ENCODE measurements at places on chromosomes 2 and 18. TPM values are rescaled to one million over a fixed set of nuclear protein-coding genes. Genes with fewer than 3 reads are reported as not detected.

Gene MTLN
- 55.0 TPM for total RNA-seq

- no peak for DNase-seq
These were observed 254.8 kb downstream of the SATB2 start for GRCh38 chr2:199202964-199203363.

DNA sequence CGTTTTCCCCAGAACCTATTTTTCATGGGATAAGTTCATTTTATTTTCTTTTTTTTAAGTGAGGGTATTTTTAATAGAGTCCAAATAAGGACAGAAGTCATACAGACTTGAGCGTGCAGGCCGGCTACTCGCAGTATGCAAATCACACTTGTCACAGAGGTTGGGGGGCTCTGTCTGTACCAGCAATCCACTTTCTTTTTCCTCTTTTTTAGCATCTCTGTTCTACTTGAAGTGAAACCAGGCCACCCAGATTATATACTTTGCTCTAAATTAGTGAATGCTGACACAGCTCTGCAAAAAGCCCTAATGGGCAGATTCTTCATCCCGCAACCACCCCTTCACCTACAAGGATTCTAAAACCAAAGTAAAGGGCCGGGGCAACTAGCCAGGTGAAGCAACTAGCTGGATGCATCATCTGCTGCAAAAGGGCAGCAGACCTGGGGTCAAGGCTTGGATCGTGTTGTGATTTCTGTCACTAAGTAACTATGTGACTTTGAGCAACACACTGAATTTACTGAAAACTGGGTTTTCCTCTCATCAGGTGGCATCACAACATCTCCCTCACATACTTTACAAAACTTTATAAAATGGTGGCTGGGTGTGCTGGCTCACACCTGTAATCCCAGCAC lies 18.4 kb downstream of the KDSR start:
- DNase-seq = no peak

GRCh38 chr2:64975232-64975821 lies 13.9 kb upstream of the SLC1A4 start:
- DNase-seq = no peak

Gene SERPINB11
- total RNA-seq = not detected

- no peak for DNase-seq
These were observed 9.3 kb downstream of the CD8A start for GRCh38 chr2:86781363-86781762.

Gene MAP3K19
- total RNA-seq = not detected

Gene LTBP1
- 41.9 TPM for total RNA-seq

DNA sequence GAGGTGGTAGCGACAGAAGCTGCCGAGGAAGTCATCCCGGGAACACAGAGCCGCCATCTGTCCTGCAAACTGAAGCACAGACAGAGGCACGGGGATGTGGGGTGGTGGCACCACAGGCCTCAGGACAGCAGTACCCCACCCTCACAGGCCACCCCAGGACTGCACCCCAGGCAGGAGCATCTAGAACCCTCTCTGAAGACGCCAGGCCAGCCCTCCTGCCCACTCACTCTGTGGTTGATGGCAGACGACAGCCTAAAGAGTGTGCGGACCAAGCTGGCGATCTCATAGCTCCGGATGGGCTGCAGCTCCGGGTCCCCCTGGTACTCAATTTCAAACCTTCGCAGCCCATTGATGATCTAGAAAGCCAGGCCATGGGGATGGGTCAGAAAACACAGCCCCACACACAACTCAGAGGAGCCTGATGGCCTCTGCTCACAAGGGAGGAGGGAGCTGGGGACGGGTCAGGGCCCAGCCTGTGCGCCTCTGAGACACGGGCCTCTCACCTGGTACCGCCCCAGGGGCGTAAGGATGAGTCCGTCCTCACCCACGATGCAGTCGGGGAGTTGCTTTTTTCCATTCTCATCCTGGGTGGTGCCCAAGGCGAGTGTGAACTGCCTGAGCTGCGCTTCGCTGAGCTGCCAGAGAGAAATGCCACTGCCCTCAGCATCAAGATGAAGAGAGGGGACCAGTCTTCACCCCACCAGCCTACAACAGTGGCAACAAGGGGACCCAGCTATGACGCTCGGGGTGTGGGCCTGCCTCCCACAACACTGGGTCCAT lies 8.1 kb upstream of the CCDC74B start:
- no peak for DNase-seq

GRCh38 chr2:188422726-188423125 lies 131.1 kb downstream of the GULP1 start:
- DNase-seq = no peak

Data from pulmonary artery endothelial cell (primary cell).